NCI-H1694 treated with DMSO at 0.1 percent for 48 hours (cell line): ENCODE measurements at places on chromosomes 11 and 22.

DNA sequence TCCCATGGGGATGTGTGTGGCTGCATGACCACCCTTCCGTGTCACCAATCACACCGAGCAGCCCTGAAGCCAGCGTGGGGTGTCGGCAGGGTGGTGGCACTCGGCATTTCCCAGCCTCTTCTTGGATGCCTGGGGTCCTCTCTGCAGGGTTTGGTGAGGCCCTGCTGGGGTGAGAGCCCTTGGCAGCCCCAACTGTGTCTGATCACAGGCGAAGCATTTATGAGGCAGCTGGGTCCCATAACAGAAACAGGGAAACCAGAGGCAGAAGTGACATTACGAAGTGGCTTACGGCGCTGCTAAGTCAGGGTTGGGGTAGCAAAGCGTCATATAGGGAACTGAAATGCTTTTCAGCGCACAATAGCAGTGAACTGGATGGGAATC lies 92.3 kb upstream of the SEPTIN5 start:
- no peak for DNase-seq

DNA sequence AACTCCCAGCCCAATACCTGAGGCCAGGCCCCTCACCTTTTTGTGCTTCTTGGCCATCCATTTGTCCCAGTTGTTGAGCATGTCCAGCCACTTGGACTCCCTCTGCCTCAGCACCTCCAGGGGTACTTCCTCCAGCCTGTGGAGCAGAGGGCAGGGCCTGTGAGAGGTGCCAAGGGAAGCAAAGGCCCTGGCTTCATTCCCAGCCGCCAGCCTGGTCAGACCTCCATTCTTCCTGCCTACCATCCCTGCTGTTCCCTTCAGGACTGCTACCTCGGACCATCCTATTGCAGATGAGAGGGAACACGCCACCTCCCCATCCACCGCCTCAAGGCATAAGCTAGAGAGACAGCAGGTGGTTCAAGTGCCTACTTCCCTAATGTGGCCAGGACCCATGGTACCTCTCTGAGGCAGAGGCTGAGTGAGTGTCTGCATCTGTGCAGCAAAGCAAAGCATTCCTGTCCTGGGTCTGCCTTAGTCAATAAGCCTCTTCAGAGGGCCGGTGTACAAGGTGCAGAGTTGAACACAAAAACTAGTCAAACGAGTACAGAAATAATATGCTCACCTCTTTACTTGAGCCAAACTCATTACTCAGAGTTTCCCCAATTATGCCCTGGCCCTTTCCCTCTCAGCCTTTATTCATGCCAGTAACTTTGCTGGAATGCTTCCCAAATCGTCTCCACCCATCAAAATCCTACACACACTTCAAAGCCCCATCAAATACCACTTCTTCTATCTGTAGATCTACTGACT lies 15.4 kb upstream of the CASTOR1 start:
- DNase-seq, result no peak

DNA sequence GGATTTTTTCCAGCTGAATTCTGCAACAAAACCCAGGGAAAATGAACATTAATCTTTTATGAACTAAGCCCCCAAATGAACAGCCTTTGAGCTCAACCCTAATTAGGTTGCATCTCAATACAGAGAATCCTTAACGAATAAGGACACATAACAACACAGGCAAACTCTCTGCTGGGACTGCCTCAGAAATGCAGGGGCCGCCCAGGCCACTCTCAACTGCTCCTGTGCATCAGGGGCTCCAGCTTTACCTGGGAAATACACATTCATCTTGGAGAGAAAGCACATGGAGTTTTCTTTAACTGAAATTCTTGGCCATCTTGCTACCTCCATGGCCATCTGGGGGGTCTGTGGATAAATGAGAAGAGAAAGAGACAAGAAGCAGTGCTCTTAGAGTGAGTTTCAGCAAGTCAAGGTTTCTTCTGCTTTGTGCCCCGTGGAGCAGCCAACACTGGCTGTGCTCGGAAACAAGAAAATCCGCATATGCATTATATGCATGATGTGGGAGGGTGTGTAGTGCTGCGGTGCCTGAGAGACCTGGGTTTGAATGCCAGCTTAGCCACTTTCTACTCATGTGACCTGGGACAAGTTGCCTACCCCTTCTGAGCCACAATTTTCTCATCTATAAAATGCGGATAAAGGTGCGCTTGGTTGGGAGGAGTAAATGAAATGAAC lies 81.9 kb upstream of the RCN1 start:
- DNase-seq, result no peak

DNA sequence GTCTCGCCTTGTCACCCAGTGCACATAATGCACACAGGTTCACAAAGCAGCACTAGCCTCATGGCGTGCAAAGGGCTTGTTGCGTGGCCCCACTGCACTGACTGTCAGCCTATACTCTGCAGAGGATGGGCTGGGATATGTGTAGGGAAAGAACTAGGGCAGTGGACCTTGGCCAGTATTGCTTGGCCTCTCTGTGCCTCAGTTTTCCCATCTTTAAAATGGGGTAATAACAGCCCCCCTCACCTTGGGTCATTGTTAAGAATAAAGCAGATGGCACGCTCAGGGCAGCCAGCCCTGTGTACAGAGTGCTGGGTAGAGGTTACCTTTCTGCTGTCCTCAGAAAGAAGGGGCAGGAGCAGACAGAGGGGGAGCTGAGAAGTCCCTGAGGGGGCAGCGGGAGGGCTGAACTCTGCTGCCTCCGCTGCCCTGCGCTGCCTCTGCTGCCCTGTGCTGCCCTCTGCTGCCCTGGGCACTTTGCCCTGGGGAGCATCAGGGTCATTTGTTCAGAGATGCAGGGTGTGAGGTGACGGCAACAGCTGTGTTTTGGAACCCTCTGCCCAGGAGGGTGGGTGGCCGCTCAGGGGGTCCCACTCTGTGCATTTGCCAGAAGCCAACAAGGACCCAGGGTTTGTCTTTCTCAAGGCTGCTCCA lies 71.2 kb downstream of the CACNA1I start:
- no peak for DNase-seq

DNA sequence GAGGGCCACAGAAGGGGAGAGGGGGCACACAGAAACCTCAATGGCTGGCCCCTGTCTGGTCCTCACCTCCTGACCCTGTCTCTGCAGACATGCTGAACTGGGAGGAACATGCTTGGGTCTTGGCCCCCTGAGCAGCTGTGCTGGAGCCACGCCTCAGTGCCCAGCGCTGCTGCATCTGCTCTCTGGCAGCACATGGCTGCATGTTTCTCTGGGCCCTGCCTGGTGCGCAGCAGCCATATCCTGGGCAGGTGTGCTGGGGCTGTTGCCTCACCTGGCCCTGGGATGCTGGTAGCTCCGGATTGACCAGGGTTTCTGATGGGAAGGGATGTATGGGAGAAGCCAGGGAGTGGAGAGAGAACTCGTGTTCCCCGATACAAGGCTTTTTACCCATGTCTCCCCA lies 248.0 kb downstream of the ST3GAL4 start:
- DNase-seq, result peak; percentile 8

GRCh38 chr22:28402539-28402938 lies 277.1 kb downstream of the TTC28 start:
- DNase-seq, result no peak

DNA sequence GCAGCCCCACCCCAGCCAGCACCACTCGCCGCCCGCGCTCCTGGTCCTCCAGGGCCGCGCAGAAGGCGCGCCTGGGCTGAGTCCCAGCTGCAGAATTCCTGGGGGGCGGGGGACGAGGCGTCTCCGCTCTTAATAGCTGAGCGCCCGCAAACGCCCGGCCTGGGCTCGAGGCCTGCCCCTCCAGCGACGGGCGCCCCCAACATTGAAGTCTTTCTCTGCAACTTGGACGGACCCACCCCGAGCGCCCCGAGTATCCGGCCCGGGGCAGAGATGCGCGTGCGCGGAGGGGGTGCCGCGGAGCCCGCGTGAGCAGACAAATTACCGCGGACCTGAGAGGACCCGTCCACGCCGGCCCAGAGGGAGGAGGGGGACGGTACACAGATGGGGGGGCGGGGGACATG lies 6.7 kb upstream of the SYT7 start:
- DNase-seq, result no peak

DNA sequence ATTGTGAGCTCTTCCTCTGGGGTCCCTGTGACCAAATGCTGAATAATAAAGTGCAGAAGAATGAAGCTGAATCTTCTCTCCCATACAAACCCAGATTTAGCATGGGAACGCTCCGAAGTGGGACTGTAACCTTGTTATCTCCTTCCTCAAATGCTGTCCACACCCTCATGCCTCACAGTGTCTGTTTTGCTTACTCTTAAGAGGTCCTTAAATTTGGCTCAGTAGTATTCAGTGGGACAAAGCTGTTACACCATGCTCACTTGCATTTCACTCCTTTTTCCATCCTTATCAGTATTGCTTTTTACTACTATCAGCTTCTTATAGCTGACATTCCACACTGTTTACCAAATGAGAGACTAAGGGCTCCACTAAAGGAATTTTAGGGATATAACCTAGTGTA lies 13.8 kb upstream of the AMOTL1 start:
- no peak for DNase-seq

DNA sequence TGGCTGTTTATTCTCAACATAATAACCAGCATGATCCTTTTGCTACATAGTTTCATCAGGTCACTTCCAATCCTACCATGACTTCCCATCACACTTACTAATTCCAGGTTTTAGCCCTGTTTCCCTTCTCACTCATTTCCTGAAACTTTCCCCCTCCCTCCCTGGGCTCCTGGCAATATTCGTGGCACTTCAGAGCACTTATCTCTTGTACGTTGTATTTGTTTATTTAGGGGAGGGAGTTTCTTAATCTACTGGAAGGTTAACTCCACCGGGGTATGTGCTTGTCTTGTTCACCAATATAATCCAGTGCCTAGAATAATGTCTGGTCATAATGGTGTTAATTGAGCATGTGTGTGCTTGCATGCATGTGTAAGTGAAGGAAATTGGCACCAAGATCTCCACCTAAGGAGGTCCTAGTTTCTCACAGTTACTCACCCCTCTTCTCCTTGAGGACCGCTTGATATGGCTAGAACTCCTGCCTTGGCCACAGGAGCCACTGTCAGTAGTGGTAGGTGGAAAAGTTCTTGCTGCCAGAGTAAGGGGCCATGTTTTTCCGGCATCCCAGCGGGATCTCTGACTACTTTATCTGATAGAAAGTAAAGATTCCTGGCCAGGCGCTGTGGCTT lies 11.7 kb downstream of the EIF3L start:
- DNase-seq, result no peak

- no peak for DNase-seq
Observed at GRCh38 chr11:18365741-18366140, 28.6 kb upstream of the LDHA start.

DNA sequence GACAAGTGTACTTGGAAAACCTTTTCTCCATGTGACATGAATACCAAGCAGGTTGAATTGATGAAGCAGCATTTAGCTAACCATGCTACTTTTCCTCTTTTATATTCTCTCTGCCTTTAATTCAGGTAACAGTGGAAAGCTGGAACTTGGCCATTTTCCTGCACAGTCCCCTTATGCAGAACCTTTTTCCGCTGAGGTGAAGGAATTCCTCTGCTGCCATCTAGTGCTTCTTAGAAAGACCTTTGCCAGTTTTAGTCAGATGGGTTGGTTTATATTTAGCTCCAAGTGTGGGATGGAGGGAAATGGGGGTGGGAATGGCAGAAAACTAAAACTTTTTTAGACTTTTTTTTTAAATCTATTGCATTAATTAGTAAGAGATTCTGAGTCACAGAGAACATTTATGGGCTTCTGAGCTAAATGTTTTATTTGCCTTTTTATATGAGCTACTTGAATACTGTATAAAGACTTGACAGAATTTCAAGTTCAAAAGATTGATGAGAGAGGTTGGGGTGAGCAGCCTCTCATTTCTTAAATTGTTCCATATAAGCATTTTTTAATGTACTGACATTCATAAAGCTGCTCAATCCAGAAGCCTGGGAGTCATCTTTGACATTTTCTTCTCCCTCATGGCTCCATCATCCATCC lies 153.9 kb upstream of the ZC3H12C start:
- DNase-seq, result peak; percentile 44

GRCh38 chr11:69447786-69448185 lies 33.7 kb upstream of the LINC01488 start:
- DNase-seq, result no peak
